Stimulated activated memory B cell treated with anti-CD40 and anti-IgM and Interleukin-4, amounts not matched to agents 10 μg/mL and 1 μg/mL and 100 μg/mL, for 72 hours (primary cell): ENCODE measurements at places on chromosomes 13 and 19.

DNA sequence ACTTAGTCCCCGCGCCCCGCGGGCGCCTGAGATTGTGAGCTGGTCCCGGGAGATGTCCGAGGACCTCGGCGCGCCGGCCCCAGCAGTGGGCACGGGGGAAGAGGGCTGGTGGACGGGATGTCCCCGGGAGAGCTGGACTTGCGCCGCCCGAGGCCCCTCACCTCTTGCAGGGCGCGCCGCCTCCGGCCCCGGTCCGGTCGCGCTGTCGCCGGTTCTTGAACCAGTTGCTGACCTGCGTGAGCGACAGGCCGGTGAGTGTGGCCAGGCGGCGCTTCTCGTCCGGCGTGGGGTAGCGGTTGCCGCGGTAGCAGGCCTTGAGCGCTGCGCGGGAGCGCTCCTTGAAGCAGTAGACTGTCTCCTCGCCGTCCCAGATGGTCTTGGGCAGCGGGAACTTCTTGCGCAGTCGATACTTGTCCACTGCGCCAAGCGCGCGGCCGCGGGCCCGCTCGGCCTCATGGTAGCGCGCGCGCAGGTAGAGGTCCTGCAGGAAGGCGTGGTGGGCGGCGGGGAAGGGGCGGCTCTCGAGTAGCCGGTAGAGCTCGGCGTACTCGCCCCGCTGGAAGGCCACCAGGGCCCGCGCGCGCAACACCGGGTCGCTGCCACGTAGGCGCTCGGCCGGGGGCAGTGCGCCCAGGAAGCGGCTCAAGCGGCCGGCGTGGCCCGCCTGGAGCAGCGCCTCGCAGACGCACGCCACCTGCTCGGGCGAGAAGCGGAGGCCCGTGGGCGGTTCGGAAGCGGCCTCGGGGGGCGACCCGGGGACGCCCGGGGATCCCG, 984 bp downstream of the SIX5 start:
- ATAC-seq: no peak

DNA sequence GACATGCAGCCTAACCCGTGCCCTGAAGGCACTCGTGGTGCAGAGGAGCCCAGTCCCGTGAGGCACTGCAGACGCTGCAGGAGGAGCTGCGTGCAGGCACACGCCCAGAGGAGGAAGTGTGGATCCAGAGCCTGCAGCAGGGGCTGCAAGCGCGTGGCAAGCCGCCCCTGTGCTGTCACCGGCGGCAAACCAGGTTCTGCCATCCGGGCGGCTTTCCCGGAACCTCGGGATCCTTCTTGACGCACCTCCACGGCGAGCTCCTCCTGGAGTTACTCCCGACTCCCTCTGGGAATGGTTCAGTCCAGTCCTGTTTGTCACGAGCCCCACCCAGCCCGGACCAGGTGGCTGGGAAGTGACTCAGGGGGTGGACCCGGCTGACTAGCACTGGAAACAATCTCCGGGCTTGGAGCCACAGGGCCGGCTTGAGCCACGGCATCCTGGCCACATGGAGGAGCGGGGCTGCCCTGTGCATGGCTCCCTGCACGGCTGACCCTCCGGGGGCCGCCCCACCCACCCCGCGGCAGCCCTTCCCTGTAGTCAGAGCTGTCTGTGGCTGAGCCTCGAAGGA, 10.2 kb downstream of the DPP9 start:
- no peak for ATAC-seq

GRCh38 chr13:44715287-44716230, 139.4 kb upstream of the TSC22D1 start:
- no peak for ATAC-seq

DNA sequence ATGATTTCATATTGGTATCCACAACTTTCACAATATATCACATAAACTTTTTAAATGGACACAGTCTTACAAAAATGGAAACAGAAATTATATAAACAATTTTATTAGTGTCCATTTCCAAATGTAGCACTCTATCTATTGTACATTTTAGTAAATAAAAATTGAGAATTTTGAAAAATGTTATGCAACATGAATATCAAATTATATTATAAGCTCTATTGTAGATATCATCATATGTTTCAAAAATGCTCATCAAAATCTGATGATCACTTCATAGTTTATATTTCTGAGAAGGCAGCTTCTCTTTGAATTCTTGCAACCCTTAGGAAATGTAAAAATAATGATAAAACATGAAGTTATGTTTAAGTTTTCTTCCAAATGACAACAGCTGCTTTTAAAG, 1928.6 kb downstream of the PCDH9 start:
- ATAC-seq: no peak

- ATAC-seq: no peak
Observed at GRCh38 chr13:61094865-61095264, 320.8 kb downstream of the PCDH20 start.

- no peak for ATAC-seq
Observed at GRCh38 chr13:32947411-32948276, 68.6 kb upstream of the KL start.

- ATAC-seq: no peak
Observed at GRCh38 chr19:3207461-3208242, 16.8 kb upstream of the CELF5 start.

DNA sequence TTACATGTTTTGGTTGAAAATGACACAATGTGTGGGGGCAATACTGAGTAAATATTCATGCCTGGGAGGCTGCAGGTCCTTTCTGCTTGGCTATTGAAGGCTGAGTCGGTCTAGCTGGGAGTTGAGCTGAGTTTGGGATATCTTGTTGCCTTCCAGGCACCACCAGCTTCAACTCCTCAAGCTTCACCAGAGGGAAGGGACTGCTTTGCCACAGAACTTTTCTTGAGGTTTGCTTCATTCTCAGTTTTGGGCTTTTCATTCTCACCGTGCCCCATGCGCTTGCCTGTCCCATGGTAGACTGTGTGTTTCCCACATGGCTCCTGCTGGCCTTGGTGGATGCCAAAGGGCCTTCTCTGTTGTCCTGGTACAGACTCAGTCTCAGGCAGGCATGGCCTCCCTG, 198.2 kb upstream of the SOX1 start:
- no peak for ATAC-seq
